ENCODE measurements at places on chromosomes 16 and 17. TPM values are rescaled to one million over a fixed set of nuclear protein-coding genes. Genes with fewer than 3 reads are reported as not detected.

Gene KCTD5
- 49.4 TPM for total RNA-seq

Gene DNAI2
- not detected for total RNA-seq

Gene IL17C
- not detected for total RNA-seq

Gene BAIAP3
- total RNA-seq = 0.75 TPM

Gene CMTM1
- total RNA-seq = 2.1 TPM

Gene TSC2
- 99.8 TPM for total RNA-seq

Gene POLR3E
- 73.8 TPM for total RNA-seq

Gene FA2H
- not detected for total RNA-seq

Gene TEX14
- total RNA-seq = not detected

Gene CDR2L
- total RNA-seq = 3.4 TPM

Gene E2F4
- total RNA-seq = 81.0 TPM

Gene ERCC4
- total RNA-seq = 15.9 TPM

Gene HOXB5
- not detected for total RNA-seq

Gene CLEC16A
- total RNA-seq = 32.4 TPM

Gene TP53TG3
- not detected for total RNA-seq

Gene SHISA6
- total RNA-seq = not detected

Gene ZNF287
- total RNA-seq = 2.2 TPM

Measured in MCF 10A (cell line).